Stimulated activated naive CD4-positive, alpha-beta T cell treated with Interleukin-2 at 50 U/mL for 16 hours (primary cell): ENCODE measurements at places on chromosomes 11 and 22.

DNA sequence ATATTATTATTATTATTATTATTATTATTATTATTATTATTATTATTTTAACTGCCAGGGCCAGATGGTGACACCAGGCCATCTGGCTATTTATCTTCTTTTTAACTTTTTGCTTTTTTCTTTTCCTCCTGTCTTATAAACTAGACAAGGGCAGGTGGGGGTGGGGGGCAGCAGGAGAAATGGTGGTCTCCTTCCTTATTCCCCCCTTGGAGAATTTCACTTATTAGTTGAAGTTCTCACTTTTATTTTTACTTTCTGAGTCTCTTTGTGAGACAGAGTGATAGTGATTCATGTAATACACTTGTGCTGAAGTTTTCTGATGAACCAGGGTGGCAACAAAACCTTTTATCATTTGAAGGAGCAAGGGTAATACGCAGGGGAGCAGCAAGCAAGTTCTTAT is 96.3 kb upstream of the ALKBH3 start:
- DNase-seq: no peak

DNA sequence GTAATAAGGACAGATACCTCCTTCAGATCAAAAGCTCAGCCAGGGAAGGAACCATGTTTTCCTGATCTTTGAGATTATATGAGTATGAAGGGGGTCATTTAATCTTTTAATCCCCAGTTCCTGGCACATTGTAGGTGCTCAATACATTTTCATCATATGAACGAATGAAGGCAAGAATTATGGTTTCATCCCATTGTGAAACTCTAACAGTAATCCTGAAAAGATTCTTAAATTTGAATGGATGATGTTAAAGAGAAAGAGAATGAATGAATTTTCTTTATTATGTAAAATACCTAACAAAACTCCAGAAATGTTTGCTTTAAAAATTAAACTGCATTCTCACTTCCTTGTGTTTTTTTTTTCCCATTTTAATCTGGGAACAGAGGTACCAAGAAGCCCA is 162.2 kb upstream of the MTMR2 start:
- DNase-seq: no peak

- no peak for DNase-seq
These were observed at the start of gene ETS1 for GRCh38 chr11:128587415-128587814. ETS1 (minus strand) TSS chr11:128587558; CDS start chr11:128573130, 14,428 bp downstream.

GRCh38 chr22:28800308-28801041 is at the start of gene XBP1:
XBP1 (minus strand) TSS chr22:28800569.
- DNase-seq: peak; percentile 83

- no peak for DNase-seq
These were observed 84.4 kb downstream of the CSTPP1 start for GRCh38 chr11:47020793-47021526.

GRCh38 chr11:125180413-125181305 is 16.1 kb downstream of the PKNOX2 start:
- DNase-seq: no peak

DNA sequence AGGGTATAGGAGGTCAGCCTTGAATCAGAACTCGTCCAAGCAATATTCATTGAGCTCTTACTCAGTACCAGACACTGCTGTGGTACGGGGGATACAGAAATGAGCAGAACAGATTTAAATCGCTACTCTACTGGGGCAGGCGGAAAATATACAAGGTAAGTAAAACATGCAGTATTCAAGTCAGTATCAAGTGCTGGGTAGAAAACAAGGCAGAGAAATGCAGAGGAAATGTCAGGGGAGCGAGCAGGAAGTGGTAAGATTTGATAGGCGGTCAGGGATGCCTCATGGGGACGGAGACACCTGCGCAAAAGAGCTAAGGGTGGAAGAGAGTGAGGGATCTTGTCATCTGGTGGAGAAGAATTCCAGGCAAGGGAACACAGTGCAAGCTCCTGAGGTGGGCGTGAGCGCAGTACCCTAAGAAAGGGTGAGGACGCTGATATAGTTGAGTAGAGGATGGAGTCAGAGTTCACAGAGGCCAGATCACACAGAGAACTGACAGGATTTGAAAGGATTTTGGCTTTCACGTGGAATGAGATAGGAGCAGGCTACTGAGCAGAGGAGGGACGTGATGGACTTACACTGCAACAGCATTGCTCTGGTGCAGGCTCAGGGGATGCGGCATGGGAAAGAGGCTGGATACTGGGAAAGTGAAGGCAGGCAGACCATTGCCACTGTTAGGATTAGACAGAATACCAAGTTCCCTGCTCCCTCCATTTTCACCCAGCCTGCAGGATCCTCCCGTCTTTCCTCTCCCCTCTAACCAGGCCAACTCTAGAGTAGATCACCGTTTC is 35.8 kb downstream of the SC5D start:
- no peak for DNase-seq

- no peak for DNase-seq
These were observed 35.5 kb upstream of the CWF19L2 start for GRCh38 chr11:107493117-107493516.

- DNase-seq: no peak
These were observed 10.4 kb upstream of the SYT8 start for GRCh38 chr11:1824221-1825038.

DNA sequence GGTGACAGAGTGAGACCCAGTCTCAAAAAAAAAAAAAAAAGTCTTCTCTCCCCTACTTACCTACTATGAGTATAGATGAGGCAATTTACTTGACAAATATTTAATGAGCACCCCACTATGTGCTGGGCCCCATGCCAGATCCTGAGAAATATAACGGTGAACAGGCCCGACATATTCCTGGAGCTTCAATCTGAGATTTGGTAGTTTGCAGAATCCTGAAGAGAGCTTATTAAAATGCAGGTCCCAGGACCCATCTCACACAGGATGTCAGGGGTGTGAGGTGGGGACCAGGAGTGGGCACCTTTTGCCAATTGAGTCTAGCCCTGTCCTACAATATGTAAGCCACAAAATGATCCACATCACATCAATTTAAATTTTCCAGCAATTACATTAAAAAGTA is 44.0 kb downstream of the KCNJ4 start:
- no peak for DNase-seq

- DNase-seq: peak; percentile 68
These were observed at the start of gene NRIP3 for GRCh38 chr11:9003573-9004182. NRIP3 (minus strand) TSS chr11:9004001; CDS start chr11:9003935, 66 bp downstream.

DNA sequence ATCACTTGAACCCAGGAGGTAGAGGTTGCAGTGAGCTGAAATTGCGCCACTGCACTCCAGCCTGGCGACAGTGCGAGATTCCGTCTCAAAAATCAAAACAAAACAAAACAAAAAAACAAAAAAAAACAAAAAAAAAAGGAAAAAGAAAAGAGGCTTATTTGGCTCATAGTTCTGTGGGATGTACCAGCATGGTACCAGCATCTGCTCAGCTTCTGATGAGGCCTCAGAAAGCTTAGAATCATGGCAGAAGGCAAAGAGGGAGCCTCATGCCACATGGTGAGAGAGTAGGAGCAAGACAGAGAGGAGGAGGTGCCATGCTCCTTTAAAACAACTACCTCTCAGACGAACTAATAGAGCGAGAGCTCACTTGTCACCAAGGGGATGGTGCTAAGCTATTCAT is 10.6 kb upstream of the PTS start:
- no peak for DNase-seq

DNA sequence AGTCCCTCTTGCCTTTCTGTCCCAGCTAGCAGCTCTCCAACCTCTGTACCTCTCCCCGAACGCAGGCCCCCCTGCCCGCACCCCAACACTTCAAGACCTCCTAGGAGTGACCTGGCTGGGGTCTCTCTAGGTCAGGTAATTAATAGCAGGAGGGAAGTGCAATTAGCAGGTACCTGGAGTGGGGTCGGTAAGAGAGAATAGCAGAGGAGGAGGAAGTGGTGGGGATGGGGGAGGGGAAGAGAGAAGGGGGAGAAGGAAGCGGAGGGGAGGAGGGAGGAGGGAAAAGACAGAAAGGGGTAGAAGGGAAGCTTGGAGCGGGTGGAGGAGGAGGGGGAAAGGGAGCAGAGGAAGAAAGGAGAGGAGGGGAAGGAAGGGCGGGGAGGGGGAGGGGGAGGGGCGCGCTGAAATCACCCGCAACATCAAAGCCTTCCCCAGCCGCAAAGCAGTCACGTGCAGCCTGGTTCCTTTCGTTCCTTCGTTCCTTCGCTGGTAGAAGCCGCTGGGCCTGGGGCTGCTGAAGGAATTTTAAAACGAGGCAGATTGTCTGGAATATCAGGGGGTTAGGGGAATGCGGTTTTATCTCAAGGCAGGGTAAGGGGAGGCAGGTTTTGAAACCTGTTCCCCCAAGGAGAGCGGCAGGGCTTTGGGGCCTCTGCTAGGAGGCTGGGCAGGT is 29.3 kb upstream of the TCF20 start:
- DNase-seq: peak; percentile 46

GRCh38 chr22:19765477-19766239 is 5.1 kb downstream of the TBX1 start:
- no peak for DNase-seq

- no peak for DNase-seq
These were observed 313.0 kb downstream of the BRD1 start for GRCh38 chr22:49514641-49515040.

DNA sequence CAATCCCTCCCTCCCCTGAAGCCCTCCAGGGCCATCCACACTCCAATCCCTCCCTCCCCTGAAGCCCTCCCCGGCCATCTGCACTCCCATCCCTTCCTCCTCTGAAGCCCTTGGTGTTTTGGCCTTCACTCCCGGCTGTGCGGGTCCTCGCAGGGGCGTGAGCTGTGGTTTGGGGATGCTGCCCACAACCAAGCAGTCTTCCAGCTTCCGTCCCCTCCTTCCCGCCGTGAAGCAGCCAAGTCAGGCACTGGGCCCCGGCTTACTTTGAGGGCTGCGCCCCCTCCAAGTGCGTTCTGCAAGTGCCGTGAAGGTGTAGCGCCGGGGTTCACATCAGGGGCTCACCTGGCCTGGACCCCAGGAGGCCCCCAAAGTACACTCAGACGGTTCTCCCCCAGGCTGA is 335.9 kb downstream of the BRD1 start:
- DNase-seq: no peak

DNA sequence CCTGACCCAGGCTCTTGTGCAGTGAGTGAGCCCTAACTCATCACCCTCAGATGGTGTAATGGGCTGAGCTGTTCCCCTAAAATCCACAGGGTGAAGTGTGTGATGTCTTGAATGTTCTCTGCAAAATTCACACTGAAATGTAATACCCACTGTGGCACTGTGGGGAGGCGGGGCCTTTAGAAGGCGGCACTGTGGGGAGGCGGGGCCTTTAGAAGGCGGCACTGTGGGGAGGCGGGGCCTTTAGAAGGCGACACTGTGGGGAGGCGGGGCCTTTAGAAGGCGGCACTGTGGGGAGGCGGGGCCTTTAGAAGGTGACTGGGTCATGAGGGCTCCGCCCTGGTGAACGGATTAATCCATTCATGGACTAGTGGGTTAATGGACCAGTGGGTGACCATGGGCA is 33.0 kb downstream of the CHID1 start:
- DNase-seq: peak; percentile 12

DNA sequence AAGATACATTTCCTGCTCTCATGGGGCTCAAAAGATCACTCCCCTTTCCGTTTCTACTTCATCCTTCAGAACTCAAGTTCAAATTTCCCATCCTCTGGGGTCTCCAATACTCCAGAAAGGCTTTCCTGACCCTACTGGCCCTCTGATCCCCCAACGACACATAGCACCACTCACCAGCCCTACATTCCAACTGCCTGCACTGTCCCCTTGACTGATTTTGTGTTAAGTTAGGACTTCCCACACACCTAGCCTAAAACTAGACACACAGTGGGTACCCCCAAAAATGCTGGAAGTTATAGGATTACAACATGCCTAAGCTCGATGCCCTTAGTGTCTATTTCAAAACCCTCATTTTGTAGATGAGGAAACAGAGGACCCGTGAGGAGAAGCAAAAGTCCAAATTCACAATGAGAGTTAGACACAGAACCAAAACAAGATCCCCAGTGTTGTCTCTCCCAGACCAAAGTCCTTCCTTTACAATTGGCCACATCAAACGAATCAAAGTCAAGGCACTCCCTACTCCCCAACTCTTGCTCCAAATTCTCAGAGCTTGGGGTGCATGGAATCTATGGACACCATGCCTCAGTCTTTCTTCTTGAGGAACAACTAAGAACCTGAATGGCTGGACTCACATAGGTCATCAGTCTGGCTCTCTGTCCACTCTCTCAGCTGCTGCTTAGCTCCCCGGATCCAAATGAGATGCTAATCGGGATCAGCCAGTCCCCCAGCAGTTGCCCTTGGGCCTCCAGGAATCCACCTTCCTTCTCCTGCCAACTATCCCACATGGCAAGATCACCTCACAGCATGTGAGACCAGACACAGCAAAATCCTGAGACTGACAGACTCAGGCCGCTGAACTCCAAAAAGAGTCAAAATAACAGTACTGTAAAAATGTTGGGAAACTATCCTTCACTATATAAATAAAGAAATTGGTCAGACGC is 1.7 kb downstream of the CLPB start:
- no peak for DNase-seq

DNA sequence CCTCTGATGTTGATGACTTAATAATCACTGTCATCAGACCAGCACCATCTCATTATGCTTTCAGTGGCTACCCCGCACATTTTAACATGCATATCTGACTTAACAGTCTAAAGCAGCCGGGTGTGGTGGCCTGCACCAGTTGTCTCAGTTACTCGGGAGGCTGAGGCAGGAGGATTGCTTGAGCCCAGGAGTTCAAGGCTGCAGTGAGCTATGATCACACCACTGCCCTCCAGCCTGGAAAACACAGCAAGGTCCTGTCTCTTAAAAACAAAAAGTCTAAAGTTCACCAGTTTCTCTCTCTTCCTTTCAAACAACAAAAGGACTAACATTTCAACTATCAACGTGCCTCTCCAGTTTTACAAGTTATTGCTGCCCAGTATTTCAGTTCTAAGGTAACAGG is 55.3 kb upstream of the GAB2 start:
- no peak for DNase-seq

GRCh38 chr11:133547808-133548494 is 15.7 kb upstream of the OPCML start:
- no peak for DNase-seq

DNA sequence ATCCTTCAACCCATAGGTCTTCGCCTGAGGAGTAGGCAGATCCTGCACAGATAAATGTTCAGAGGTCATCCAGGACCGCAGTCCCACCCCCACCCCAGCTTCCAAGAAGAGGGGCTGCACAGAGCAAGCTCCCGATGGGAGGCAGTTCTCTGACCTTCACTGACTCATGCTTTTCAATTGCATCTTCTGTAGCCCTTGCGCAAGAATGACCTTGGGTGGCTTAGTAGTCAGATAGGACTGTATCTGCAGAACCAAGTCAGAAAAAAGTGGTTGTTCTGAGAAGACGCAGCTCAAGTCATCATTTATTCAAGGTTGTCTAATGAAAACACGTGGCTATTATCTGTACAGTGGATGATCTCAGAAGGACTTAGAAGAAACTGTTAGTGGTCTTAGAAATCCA is 16.4 kb upstream of the GRAMD1B start:
- no peak for DNase-seq

- no peak for DNase-seq
These were observed 1045.1 kb downstream of the TBC1D22A start for GRCh38 chr22:47807506-47807905.

- no peak for DNase-seq
These were observed 638 bp downstream of the SAAL1 start for GRCh38 chr11:18105086-18105801.
